Gastroesophageal sphincter (tissue), 4 donors: ENCODE measurements at places on chromosomes 13 and 19. TPM values are rescaled to one million over a fixed set of nuclear protein-coding genes. Genes with fewer than 3 reads are reported as not detected.

DNA sequence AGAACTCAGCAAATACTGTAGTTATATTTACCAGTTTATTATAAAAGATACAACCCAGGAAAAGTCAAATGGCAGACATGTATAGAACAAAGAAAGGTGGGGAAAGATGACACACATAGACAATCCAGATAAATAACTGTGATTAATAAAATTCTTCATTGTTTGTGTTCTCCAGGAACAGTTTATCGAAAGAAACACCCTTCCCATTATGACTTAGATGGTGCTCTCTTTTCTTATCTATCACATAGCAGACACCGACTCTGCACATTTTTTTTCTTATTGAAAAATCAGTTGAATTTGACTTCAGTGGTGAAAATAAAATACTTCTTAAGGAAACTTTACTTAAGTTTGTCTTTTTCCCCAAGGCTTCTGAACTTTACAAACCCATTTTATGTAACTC lies 6.2 kb downstream of the ZNF708 start:
- no peak for ATAC-seq

DNA sequence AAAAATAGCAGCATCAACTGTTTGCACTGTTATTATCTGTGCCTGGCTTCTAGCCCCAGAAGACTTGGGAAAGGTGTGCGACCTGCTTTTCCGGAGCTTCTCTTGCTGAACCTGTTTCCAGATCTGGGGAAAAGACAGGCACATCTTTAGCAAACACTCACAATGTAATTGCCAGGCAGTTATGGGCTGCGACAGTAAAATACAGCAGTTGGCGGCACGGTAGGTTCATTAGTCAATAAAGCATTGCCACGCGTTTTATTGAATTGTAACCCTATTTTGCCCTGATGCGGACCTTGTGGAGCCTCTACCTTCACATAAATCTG lies 223.7 kb upstream of the TSHZ3 start:
- no peak for ATAC-seq

DNA sequence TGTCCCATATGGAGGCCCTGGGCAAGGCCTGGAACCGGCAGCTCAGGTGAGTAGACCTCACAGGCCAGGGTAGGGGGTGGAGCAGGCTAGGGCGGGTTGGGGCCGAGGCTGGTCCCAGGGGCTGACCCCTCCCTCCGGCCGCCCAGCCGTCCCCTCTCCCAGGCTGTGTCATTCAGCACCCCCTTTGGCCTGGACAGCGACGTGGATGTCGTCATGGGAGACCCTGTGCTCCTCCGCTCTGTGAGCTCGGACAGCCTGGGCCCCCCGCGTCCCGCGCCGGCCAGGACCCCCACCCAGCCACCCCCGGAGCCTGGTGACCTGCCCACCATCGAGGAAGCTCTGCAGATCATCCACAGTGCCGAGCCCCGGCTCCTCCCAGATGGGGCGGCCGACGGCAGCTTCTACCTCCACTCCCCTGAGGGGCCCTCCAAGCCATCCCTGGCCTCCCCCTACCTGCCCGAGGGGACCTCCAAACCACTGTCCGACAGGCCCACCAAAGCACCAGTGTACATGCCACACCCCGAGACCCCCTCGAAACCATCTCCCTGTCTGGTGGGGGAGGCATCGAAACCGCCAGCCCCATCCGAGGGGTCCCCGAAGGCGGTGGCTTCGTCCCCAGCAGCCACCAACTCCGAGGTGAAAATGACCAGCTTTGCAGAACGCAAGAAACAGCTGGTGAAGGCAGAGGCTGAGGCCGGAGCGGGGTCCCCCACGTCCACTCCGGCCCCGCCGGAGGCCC lies 16.0 kb downstream of the CAMSAP3 start:
- no peak for ATAC-seq

- ATAC-seq = no peak
Observed at GRCh38 chr13:71374471-71375049, 492.4 kb downstream of the DACH1 start.

- peak; percentile 5 for ATAC-seq
Observed at GRCh38 chr19:29715701-29716581, 880 bp upstream of the C19orf12 start.

DNA sequence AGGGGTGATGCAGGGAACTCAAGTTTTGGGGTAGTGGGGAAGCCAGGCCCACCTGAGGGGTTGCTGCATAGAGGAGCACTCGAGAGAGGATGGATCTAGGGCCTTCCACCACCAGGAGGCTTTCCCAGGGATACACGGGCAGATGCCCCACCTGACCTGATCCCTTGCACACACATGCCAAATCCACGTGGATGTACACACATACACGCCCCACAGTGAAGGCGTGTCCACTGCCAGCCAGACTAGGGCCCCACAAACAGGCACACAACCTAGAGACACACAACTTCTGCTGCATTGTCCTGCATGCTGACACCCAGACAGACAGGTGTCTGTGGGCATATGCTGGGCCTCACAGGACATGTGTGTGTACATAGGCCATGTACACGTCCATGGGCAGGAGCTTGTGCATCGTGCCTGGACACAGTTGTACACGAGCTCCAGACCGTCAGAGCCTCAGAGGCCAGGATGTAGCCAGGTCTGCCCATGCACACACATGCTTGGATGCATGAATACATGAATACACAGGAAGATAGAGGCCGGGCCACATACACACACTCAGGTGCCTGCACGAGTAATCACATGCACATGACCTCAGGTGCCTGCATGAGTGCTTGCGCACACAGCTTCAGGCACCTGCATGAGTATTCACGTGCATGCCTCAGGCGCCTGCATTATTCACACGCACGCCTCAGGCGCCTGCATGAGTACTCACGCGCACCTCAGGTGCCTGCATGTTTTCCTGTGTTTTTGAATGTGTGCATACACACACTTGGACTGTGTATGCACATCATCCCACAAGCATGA lies 8.9 kb downstream of the CCDC97 start:
- ATAC-seq = no peak

GRCh38 chr19:58279042-58279924 lies 528 bp downstream of the ZNF8 start:
- ATAC-seq = peak; percentile 28

- peak; percentile 97 for ATAC-seq
Observed at GRCh38 chr19:11355160-11356073, at the start of gene PLPPR2. PLPPR2 (plus strand) TSS chr19:11355432; CDS start chr19:11357674, 2,242 bp downstream.

- ATAC-seq = no peak
Observed at GRCh38 chr19:48837687-48838086, 1.4 kb upstream of the HSD17B14 start.

GRCh38 chr13:41162151-41162550 lies 29.5 kb upstream of the KBTBD6 start:
- no peak for ATAC-seq

DNA sequence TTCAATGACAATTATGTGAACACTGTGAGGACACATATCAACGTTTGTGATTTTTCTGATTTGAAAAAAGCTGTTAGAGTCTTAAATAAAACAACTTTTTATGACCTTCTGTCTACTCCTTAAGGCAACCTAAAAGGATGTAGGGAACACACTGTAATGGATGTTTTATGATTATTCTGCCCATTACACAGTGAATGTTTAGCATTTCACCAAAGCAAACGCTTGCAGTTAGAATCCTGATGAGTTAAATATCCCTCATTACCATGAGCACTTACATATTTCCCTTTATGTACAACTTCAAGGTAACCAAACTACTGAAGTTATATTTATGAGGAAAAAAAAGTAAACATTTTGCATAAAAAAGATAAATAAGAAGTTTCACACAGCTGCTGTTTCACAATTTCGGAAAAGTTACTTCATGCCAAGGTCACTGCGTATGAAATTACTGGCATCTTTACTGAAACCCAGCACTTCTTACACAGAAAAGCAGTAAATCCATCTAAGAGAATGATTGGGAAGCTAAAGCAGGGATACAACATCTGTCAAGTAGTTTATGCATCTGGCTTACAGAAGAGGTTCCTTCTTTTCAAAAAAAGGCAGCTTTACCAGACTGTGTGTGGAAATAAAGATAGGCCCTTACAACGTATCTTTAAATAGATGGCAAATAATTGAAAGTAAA lies 733.7 kb upstream of the ATXN8OS start:
- no peak for ATAC-seq

DNA sequence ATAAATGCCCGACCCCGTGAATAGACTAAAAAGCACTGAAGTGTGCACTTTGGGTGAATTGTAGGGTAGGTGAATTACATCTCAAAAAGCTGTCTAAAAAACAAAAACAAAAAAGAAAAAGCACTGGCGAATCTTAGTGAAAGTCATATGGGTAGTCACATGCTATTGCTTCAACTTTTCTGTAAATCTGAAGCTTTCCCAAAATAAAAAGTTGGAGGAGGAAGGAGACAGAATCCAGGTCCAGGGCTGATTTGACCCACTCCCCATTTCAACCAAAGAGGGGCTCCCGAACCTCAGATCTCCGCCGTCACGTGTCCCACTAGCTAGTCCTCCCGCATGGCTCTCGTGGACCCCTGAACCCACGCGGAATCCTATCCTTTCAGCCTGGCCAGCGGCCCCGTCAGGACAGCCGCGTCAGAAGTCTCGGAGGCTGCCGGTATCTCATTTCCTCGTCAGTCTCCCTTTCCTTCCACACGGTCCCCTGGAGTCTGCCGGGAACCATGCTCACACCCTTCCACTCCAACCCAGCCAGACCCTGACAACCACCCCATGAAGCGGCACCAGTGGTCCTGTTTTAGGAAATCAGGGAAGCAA lies 6.1 kb downstream of the PPP1R12C start:
- no peak for ATAC-seq

DNA sequence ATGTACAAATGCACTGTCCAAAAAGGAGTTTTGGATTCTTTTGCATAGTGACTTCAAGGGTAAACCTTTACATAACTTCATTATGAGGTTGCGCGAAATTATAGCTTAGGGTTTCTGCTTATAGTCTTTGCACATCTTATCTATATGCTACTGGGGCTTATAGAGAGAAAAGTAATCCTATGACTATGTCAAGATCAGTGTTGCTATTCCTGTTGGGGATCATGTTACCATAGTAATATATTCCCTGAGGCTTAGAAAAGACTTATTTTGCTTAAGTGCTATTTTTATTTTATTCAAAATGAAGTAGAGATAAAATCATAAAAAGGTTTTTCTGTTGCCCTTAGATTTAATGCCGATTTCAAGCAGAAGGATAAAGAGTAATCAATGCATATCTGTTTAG lies 14.7 kb upstream of the POSTN start:
- ATAC-seq = no peak

DNA sequence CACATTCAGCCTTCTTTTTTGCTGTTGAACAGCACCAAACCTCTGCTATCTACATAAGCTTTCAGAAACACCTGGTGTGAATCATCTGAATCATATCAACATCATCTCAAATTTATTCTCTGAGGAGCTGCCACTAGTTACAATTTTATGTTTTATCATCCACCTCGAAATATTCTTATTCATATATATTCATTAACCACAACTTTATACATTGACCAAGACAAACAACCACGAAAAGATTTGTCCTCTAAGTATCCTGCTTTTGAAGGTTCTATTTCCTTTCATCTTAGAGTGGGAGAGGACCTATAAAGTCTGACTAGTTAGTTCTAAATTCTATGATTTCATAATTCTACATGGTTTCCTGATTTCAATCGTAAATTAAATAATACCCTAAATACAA lies 18.9 kb downstream of the ESD start:
- ATAC-seq = no peak

- peak; percentile 69 for ATAC-seq
Observed at GRCh38 chr13:94825507-94825906, 113.2 kb upstream of the SOX21 start.

GRCh38 chr13:110268061-110268460 lies 38.9 kb downstream of the COL4A1 start:
- ATAC-seq = peak; percentile 6

Gene PLPP2
- total RNA-seq = 4.2 TPM

Gene C19orf85
- total RNA-seq = not detected

Gene NRTN
- total RNA-seq = 3.6 TPM

Gene TEX26
- 0.27 TPM for total RNA-seq

Gene RYR1
- 1.6 TPM for total RNA-seq

Gene FXYD5
- total RNA-seq = 30.2 TPM

Gene MAP3K10
- total RNA-seq = 9.8 TPM

Gene DZIP1
- 39.1 TPM for total RNA-seq

Gene ZSCAN5C
- total RNA-seq = not detected
